ENCODE measurements at places on chromosomes 7 and 10. TPM values are rescaled to one million over a fixed set of nuclear protein-coding genes. Genes with fewer than 3 reads are reported as not detected.
A peak's percentile ranks its signal among the peaks of the same experiment; 100 is the strongest.

- no peaks in the 10 kb centered on the region for H3K27me3 ChIP-seq
- no peak overlapping the region for H3K4me3 ChIP-seq
- H3K27ac ChIP-seq: no peak overlapping the region
- no peak for DNase-seq
These were observed 1.7 kb downstream of the ARL5B start for GRCh38 chr10:18660816-18661431.

- no peaks in the 10 kb centered on the region for H3K4me1 ChIP-seq
- no peak overlapping the region for H3K4me3 ChIP-seq
- H3K27ac ChIP-seq: no peak overlapping the region
- no peaks in the 10 kb centered on the region for H3K27me3 ChIP-seq
These were observed 4.6 kb downstream of the POLM start for GRCh38 chr7:44077681-44078091.

- H3K4me1 ChIP-seq: no peaks in the 10 kb centered on the region
- no peak for DNase-seq
- no peaks in the 10 kb centered on the region for H3K36me3 ChIP-seq
- H3K4me3 ChIP-seq: no peak overlapping the region
These were observed 185.8 kb upstream of the TMEM106B start for GRCh38 chr7:12025246-12025645.

TEX36 gene
- polyA plus RNA-seq: not detected

RASSF4 gene
- 19.5 TPM for polyA plus RNA-seq

GRCh38 chr10:75097666-75098285 is 13.7 kb upstream of the SAMD8 start:
- DNase-seq: peak; percentile 24
- H3K36me3 ChIP-seq: no peaks in the 10 kb centered on the region
- peaks cover 1% of the 10 kb centered on the region for H3K4me1 ChIP-seq
- no peak overlapping the region for H3K4me3 ChIP-seq
- no peaks in the 10 kb centered on the region for H3K27me3 ChIP-seq

GRCh38 chr7:22814261-22815208 is 8.1 kb downstream of the TOMM7 start:
- no peak overlapping the region for H3K27ac ChIP-seq
- H3K36me3 ChIP-seq: peaks cover 19% of the 10 kb centered on the region
- no peaks in the 10 kb centered on the region for H3K27me3 ChIP-seq
- H3K4me3 ChIP-seq: no peak overlapping the region
- no peak for DNase-seq

RAB19 gene
- 0.24 TPM for polyA plus RNA-seq

OPALIN gene
- polyA plus RNA-seq: not detected

All from lung (tissue), 17 donors.